DMS53 (cell line): ENCODE measurements at places on chromosomes 13 and 19.

DNA sequence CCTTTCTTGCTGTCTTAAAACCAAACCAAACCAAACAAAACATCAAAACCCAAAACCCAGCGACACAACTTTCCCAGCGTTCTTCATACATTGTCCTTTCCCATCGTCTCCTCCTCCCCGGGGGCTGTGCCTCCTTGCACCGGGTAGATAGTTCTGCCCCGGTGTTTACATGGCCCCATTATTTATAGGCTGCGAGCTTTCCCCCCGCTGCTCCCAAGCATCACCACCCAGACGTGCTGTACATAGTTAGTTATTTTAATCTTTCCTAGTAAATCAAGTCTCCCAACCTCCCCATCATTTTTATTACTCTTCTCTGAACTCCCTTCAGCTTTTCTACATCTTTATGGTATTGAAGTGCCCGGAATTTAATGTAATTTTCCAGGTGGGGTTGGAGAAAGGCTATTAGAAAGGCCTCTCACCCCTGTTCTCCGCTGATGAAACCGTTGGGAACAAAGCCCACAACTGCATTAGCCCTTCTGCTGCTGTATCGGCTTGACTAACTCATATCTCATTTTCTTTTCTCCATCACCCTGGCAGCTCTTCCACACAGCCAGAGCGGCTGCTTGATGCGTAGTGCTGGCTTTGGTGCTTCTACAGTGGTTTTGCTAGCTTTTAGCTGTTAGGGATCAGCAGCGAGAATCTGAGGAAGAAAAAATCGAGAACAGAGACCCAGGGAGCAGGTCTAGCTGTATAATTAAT, 53.1 kb downstream of the FGF9 start:
- DNase-seq, result no peak

- DNase-seq, result no peak
Observed at GRCh38 chr19:39399668-39400050, 7.0 kb upstream of the ZFP36 start.

DNA sequence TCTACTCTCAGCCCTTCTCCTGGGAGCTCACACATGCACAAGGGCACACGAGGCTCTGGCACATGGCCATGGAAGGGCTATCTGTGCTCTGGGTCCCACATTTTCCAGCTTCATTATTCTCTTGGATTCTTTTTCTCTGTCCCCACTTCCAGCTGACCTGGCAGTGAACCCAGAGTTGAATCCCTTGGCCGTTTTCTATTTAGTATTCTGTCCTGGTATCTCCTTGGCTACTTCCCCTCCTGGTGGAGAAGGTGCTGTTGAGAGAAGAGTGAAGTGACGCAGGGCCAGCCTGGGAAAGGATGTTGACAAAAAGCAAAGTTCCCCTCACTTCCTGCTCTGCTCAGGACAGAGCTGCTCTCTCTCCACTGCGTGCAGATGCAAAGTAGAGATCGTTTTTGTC, 303.1 kb downstream of the IRS2 start:
- DNase-seq, result peak; percentile 2

DNA sequence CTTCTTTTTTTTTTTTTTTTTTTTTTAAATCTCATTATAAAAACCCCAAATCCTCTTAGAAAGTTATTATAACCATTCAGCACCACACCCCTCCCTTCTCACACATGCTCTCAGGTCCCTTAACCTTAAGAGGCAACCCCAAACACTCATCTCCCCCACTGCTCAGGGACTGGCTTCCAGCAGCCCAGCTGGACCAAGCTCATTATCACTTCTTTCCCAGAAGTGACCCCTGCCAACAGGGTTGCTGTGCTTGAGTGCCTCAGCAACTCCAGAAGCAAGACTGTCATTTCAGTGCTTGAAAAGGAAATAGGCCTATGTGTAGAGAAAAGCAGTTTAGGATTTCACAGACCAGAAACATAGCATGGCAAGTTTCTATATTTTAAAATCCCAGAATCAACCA, 84.3 kb downstream of the SLAIN1 start:
- DNase-seq, result no peak

- DNase-seq, result no peak
Observed at GRCh38 chr13:113962975-113963374, 10.9 kb downstream of the C13orf46 start.

DNA sequence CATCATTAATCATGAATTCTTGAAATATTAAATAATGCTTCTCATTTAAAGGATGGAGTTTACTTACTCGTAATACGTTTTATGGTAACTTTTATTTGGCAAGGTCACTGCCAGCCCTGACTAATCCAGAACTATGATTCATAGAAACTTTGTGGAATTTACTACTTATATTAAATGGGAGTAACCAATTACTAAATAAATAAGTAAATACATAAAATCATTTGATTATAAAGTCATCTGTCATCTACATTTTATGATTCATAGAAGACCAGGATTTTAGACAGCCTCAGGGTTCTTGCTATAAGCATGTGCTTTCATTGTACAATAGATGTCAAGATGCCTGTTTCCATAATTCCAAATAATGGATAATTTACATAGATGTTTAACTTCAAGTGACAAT, 611.1 kb downstream of the TBC1D4 start:
- DNase-seq, result no peak
